ENCODE measurements at places on chromosomes 3 and 15.

GRCh38 chr15:85089929-85090597 lies 108.4 kb downstream of the PDE8A start:
- DNase-seq, result no peak

DNA sequence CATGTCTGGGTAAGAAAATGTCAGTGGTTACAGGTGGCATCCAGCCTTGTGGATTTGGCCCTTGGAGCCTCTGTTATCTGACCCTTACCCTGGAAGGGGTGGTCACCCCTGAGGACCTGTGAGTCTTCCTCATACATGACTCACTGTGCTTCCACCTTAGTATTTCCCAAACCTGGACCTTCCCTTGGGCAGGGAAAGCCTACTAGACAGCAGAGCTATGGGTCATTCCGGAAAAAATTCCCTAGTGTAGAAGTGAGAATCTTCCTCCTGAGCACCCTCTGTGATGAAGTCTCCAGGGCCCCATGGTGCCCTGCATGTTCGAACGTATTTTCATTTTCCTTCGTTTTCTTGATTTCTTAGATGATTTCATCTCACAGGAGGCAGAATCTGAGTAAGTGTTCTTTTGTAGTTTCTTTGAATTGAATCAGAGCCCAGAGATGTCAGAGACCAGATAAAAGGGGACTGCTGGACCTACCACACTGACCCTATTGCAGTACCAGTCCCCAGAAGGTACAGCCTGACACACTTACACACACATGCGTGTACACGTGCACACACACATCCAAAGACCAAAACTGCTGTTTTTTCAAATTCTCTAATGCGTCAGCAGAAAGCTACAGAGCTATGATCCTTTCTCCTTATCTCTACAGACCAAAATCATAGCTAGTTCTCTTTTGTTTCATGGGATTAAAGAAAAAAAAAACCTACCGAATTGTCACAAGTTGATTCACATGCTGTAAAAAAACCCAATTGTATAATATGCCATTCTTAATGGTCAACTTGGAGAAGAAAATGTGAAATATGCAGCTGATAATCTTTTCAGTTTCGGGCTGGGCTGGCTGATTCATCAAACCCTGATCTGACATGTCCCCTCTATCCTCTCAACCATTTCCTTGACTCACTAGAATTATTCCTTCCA lies 50.5 kb upstream of the ARHGEF3 start:
- DNase-seq, result no peak

- DNase-seq, result no peak
Measured at GRCh38 chr3:165459924-165460835, 264.0 kb upstream of the SLITRK3 start.

DNA sequence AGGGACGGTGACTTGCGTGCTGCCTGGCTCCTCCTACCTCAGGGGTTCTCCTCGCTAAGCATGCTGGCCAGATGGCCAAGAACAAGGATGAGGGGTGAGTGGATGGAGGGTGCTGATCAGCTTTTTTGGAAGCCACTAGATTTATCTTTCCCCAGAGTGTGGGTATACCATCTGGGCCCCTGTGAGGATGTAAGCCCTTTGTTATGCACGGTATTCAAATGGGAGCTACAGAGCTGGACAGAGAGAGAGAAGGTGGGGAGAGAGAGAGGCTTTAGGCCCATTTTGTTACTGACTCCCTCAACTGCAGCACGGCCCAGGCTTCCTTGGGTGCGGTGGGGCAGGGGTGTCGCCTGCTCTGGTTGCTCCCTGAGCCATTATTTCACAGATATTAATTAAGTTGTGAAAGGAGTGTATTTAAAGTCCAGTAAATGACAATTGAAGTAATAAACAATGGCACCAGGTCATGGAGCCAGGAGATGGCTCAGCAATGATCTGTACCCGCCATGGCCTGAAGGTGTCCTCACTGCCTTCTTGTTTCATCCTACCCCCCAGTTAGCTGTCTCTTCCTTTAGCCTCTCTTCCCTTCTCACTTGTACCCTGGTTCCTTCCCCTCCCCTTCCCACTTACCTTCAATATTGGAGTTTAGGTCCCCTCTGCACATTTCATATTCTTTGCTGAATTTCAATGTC lies 158.0 kb downstream of the CLSTN2 start:
- DNase-seq, result no peak

DNA sequence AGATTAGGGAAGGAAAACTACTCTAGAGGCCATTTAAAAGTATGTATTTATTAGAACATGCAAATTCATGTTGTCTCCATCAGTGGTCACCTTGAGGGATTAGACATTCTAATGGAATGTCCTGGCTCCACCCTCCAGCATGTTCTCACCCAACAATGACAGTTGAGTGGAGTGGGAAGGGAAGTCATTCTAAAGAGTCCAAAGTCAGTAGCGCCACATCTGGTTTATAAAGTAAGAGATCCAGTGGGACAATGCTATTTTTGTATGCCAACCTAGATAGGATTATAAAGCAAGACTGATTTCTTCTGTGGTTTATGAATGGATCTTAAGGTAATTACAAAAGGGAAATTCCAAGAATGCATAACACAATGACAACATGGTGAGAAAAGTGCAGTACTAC lies 33.3 kb downstream of the SLC24A1 start:
- no peak for DNase-seq
